ENCODE measurements at places on chromosomes 7 and 10.

DNA sequence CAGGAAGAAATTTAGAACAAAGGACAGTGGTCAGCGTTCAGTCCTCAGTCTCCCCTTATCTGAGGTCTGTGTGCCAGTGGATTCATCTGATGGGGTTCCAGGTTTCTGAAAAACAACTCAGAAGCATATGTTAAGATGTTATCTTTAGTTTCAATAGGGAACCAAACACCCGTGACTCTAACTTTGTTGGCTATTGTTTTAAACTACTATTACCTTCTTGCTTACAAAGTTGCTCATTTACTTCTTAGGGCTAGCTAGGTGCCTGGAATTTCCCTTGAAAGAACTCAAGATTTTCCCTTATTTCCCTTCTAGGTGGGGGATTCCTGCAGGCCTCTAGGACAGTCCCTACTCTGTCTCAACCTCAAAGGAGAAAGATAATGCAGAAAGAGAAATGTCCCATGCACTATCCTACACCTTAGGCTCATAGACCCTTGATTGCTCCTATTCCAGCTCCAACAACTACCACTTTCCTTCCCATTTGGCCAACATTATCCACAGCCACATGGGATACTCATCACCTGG lies 192.5 kb upstream of the LYZL1 start:
- DNase-seq: no peak

DNA sequence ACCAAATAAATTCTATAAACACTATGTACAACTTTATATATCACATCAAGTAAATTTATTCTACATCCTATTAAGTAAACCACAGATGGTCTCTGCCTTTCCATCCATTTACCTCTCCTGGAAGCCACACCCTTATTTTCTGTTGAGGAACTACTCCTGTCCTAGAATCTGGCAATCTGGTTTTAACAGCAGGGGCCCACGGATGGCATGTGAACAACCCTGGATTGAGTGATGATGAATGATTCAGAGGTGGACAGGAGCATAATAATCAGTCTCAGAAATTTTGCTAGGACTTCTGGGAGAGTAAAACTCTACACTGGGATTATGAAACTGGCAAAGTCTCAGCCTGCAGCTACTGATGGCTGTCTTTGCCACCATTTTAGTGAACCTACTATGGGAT lies 54.1 kb downstream of the CDK6 start:
- no peak for DNase-seq

- DNase-seq: no peak
These were observed 6.1 kb upstream of the GRK5 start for GRCh38 chr10:119201233-119201632.

GRCh38 chr10:53107711-53108110 lies 335.1 kb upstream of the MBL2 start:
- DNase-seq: no peak

DNA sequence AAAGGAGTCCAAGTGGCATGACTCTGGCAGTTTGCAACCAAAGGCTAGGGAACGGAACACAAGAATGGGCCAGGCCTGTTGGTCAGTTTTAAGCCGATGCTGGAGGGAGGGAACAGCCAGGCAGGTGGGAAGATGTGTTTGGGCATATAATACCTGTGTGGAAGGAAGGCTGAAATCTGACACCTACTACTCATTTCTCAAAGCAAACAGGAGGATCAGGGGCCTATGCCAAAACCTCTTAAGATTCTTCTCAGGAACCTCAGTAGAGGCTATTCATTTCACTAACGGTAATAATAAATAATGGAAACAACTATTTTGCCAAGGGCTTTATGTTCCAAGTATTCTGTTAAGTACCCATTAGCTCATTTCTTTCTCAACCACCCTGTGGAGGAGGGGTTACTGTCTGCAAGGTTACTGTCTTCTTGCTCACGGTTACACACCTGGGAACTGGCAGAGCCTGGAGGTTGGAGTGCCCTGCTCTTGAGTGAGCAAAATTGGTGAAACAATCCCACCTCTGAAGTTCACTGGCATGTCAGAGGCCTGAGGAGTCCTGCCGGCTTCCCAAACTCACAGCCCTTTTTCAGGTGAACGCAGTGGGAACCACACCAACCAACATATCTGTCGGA lies 35.5 kb downstream of the GOT1 start:
- no peak for DNase-seq
